LoVo (cell line): ENCODE measurements at places on chromosomes 6 and 20.

GRCh38 chr6:135640449-135641111 is 143.0 kb upstream of the AHI1 start:
- DNase-seq, result no peak

DNA sequence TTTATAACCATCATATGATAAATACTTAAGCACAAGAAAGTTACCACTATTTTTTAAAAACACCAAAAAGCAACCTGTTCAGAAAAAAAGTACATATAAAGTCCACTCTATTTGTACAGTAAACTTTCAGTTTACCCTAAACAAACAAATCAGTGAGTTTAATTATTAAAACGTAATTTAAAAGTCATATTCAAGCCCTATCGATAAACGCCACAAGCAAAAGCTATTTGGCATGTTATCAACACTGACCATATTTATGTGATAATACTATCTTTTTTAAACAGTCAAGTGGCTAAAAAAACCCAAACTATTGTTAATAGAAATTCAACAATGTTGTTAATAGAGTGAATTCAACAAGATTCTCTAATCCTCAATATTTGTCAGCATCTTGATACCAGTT is 1.9 kb downstream of the KATNA1 start:
- DNase-seq, result no peak

DNA sequence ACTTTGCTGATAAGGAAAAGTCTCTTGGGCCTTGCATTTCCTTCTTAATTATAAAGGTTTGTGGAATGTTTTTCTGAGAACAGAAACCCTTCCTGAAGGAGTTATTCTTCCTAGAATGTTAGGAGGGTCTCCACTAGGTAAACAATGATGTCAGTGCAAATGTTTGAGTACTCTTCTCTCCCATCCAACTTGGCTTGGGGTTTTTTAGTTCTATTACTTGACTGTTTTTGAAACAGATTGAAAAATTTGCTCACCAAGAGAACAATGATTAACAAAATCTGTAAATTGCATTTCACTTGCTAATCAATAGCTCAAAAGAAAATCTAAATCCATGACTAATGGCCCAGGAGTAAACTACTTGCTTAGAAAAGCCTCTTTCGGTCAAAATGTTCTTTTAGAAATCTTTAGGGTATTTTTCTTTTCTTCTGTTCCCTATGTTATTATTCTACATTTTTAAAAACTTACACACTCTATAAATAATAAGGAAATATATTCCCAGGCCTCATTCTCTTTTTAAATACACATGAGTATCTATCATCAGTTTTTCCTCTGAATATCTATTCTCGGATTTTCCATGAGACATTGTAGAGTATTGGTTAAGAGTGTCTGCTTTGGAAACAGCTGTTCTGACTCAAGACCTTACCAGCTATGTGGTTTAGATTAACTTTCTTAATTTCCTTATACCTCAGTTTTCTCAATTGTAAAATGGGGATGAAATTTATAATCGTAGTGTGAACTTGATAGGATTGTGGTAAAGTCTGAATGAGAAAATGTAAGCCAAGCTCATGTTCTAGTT is 234.2 kb upstream of the CITED2 start:
- no peak for DNase-seq

DNA sequence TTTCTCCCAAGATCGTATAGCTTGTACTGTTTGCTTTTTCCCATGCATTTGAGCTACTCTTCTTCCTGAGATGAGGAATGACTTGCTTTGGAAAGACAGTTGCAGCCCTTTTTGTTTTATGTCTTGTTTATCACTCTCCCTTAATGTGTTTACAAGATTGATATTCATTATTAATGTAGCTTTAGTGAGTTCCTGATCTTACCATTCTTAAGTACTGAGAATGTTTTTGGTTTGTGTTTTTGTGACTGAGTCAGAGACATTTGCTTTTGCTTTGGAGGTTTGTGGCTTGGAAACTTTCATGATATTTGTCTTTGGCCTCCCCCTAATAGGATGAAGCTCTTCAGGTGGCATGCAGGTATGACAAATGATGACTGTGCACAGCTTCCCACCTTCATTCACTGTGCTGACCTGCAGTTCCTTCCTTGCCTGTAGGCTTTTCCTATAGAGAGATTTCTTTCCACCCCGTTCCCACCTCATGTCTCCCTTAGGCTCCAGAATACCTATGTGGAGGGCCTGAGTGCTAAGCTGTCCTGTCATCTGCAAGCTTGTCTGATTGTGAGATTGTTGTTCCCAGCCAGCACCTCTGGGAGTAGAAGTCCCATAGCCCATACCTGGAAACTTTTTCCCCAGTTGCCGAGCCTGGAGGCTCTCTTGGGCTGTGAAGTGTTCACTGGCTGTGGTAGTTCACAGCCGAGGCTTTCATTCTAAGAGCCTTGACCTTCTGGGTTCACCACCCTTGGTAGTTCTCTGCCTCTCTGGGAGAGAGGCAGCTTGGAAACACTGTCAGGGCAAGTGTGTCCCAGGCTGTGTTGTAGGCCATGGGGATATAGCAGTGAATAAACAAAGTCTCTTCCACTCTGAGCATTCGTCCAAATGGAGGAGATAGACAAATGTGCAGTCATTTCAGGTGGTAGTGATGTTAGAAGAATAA is 27.1 kb downstream of the CDS2 start:
- DNase-seq, result peak; percentile 3

DNA sequence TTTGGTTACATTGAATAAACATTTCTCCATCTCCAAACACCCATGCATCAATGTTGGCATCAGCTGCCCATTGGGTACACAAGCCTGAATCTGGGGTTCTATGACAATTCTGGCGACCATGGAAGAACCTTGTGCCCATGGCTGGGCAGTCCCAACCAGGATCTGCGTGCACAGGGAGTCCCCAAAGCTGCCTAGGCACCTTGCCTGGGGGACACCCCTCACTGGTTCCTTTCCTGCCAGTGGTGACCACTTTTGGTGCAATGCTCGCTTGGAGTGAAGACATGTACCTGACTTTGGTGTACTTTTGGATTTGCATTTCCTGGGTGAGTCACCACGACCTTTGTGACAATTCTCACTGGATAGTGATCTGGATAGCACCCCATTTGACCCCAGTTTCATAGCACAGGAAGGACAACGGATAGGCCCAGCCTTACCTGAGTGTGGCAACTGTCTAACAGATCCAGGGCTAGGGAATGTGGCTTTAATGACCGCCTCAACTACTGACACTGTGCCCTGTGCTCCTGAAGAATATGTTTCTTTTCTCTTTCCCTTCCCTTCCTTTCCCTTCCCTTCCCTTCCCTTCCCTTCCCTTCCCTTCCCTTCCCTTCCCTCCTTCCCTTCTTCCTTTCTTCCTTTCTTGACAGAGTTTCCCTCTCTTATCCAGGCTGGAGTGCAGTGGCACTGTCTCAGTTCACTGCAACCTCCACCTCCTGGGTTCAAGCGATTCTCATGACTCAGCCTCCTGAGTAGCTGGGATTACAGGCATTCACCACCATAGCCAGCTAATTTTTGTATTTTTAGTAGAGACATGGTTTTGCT is 7.1 kb downstream of the SPINT3 start:
- DNase-seq, result no peak

GRCh38 chr20:17645010-17645409 is 37.0 kb downstream of the RRBP1 start:
- DNase-seq, result no peak

DNA sequence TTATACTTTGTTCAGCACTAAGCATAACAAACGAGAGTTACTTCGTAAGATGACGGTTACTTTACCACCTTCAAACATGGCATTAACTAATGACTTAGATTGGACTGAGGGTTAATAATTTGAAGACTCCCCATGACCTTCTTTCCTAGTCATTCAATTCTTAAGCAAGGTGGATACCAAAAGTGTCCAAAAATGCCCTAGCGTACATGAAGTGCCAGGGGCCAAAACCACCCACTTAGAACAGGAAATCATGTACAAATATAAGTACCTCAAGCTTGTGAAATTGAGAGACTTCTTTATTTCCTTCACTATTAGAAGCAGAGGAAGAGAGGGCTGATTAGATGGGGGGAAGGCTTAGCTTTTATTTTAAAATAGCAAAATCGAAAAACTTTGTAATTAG is 166.4 kb downstream of the ATXN1 start:
- no peak for DNase-seq

- DNase-seq, result peak; percentile 24
Observed at GRCh38 chr20:38751360-38751976, 3.2 kb downstream of the ACTR5 start.

- DNase-seq, result no peak
Observed at GRCh38 chr6:105102186-105102585, 77.6 kb downstream of the POPDC3 start.

DNA sequence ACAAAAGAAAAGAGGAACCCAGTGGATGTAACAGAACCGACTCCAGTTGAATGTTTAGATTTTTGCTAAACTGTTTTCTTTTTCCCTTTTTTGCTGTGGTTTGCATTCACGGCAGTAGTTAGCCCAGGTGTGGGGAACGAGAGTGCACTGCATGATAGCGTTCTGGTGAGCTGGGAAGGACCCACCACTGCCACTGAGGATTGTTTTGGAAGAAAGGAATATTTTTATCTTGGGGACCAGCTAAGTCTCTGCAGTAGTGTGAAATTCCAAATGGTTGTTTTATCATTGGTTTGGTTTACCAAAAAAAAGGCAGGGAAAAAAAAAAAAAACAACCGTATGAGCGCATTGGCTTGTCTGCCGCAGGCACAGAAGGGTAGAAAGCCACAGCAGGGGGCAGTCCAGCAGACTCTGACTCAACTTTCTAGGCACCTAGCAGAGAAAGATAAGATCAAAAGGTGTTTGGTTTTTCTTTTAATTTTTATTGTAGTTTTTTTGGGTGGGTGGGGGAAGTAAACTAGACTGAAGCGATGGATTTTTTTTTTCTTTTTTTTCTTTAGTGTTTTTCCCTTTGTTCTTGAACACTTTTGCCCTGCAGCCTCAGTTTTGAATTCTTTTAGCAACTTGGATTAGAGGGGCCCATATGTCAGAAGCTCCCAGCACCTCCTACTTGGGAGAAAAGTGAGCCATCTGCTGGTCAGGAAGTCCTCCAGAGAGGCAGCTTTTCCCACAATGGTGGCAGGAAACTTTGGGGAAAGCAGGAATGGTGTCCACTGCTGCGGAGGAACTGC is 13.5 kb upstream of the RAB5IF start:
- DNase-seq, result peak; percentile 31

GRCh38 chr6:30611150-30611855 is 5.7 kb downstream of the PPP1R10 start:
- no peak for DNase-seq

DNA sequence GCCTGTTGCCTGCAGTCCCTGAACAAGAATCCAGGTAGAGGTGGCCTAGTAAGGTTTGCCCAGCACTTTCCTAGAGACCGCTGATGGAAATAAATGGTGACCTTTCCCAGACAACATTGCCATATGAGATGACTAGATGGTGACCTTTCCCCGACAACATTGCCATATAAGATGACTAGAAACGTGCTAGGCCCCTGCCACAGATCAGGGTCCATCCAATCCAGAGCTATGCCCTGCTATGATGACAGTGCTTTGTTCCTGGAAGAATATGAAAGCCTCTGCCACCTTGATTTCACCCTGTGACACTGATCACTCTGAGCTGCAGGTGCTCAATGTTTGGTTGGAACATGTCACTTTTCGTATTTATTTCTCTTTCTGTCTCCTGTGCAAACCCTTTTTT is 133.8 kb upstream of the SPTLC3 start:
- no peak for DNase-seq

GRCh38 chr6:40287296-40287850 is 299.8 kb downstream of the LRFN2 start:
- DNase-seq, result no peak

GRCh38 chr6:223136-223535 is 69.2 kb upstream of the DUSP22 start:
- DNase-seq, result no peak

DNA sequence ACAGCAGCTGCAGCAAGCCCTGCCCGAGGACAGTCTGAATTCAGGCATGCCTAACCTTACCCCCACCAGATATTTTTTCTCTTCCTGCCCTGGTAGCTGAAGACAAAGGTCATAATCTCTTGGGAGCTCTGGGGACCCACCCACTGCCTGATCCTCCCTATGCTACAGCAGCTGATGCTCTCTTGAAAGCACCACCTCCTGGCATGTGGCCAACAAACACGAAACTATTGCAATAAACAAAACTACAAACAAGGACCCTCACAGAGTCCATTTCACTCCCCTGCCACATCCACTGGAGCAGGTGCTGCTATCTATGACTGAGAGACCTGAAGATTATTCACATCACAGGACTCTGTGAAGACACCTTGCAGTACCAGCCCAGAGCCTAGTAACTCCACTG is 238.5 kb upstream of the HS3ST5 start:
- DNase-seq, result no peak

GRCh38 chr6:31865205-31866118 is 2.8 kb upstream of the NEU1 start:
- DNase-seq, result no peak

- DNase-seq, result no peak
Observed at GRCh38 chr6:46370622-46371021, 120.6 kb downstream of the RCAN2 start.

GRCh38 chr20:11876555-11876954 is 41.1 kb upstream of the BTBD3 start:
- no peak for DNase-seq

- no peak for DNase-seq
Observed at GRCh38 chr6:113190170-113190569, 667.0 kb upstream of the MARCKS start.

DNA sequence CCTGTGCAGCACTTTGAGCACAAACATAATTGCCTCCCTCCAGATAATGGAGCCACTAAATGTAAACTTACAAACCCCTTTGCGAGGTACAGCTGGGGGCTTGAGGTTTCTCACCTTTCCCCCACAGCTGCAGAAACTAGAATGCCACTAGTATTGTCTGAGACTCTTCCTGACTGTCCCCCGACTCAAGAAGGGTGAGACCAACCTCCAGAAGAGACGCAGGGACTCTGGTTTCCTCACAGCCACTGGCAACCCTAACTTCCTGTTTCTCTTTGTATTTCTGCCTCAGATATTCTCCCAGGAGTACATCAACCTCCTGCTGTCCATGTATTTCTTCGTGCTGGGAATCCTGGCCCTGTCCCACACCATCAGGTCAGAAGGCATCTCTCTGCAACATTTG is 23.6 kb downstream of the HM13 start:
- DNase-seq, result no peak
